Regular cardiac myocyte (primary cell): ENCODE measurements at places on chromosomes 16 and 17. TPM values are rescaled to one million over a fixed set of nuclear protein-coding genes. Genes with fewer than 3 reads are reported as not detected.

KCNH4 gene
- under 0.01 TPM in 1 of 2 replicates, not detected in the other for total RNA-seq

NOG gene
- 0.77 and 16.1 TPM in 2 replicates for total RNA-seq

PSMC5 gene
- total RNA-seq: 50.5 and 127 TPM in 2 replicates

EVI2A gene
- total RNA-seq: 2.5 and 4.5 TPM in 2 replicates

AANAT gene
- not detected in 2 replicates for total RNA-seq

RCVRN gene
- not detected in 2 replicates for total RNA-seq

KRT12 gene
- total RNA-seq: not detected in 2 replicates

SNAI3 gene
- not detected in 2 replicates for total RNA-seq

FSCN2 gene
- total RNA-seq: 0.19 and 5.1 TPM in 2 replicates

NGFR gene
- total RNA-seq: 0.19 and 0.28 TPM in 2 replicates

NOTUM gene
- total RNA-seq: not detected in 2 replicates

AATK gene
- 0.19 and 0.56 TPM in 2 replicates for total RNA-seq

C16orf54 gene
- total RNA-seq: not detected in 2 replicates

MYH1 gene
- not detected in 2 replicates for total RNA-seq

CPNE7 gene
- 8.2 and 11.3 TPM in 2 replicates for total RNA-seq

CD300H gene
- total RNA-seq: not detected in 2 replicates

SRL gene
- total RNA-seq: 0.38 and 0.56 TPM in 2 replicates

TEN1 gene
- 8.2 and 8.6 TPM in 2 replicates for total RNA-seq

MYL4 gene
- 0.77 and 2.8 TPM in 2 replicates for total RNA-seq

NLE1 gene
- total RNA-seq: 20.3 and 26.6 TPM in 2 replicates

ADAD2 gene
- total RNA-seq: not detected in 2 replicates

CTU2 gene
- 13.0 and 34.1 TPM in 2 replicates for total RNA-seq

NOXO1 gene
- total RNA-seq: under 0.01 TPM in 1 of 2 replicates, not detected in the other

PMP22 gene
- 20.5 and 47.9 TPM in 2 replicates for total RNA-seq

SLC5A2 gene
- total RNA-seq: under 0.01 and 0.19 TPM in 2 replicates

PLD6 gene
- total RNA-seq: 2.3 and 3.9 TPM in 2 replicates

ABCA3 gene
- total RNA-seq: 2.1 and 2.8 TPM in 2 replicates

OR1A1 gene
- total RNA-seq: not detected in 2 replicates

SLC52A1 gene
- 0.28 TPM in 1 of 2 replicates, not detected in the other for total RNA-seq

OTOP3 gene
- total RNA-seq: not detected in 2 replicates

IL34 gene
- total RNA-seq: 0.77 and 13.2 TPM in 2 replicates

SOX9 gene
- 2.8 and 3.8 TPM in 2 replicates for total RNA-seq

PIK3R6 gene
- total RNA-seq: under 0.01 and 0.38 TPM in 2 replicates

SCNN1G gene
- not detected in 2 replicates for total RNA-seq

KRT13 gene
- 0.58 TPM in 1 of 2 replicates, not detected in the other for total RNA-seq

MPP2 gene
- total RNA-seq: 2.9 and 4.5 TPM in 2 replicates

ELMO3 gene
- 0.28 and 0.38 TPM in 2 replicates for total RNA-seq

DNAI2 gene
- not detected in 2 replicates for total RNA-seq

MRM3 gene
- 16.3 and 24.2 TPM in 2 replicates for total RNA-seq

ACSM2A gene
- under 0.01 TPM in 1 of 2 replicates, not detected in the other for total RNA-seq

PLLP gene
- total RNA-seq: under 0.01 TPM in 1 of 2 replicates, not detected in the other

GPRC5C gene
- total RNA-seq: 7.9 and 15.5 TPM in 2 replicates

DPEP3 gene
- not detected in 2 replicates for total RNA-seq

SHISA9 gene
- under 0.01 TPM in 2 replicates for total RNA-seq

CDC6 gene
- total RNA-seq: 3.7 and 48.1 TPM in 2 replicates

GAST gene
- not detected in 2 replicates for total RNA-seq

FKBP10 gene
- total RNA-seq: 229 and 408 TPM in 2 replicates

GUCY2D gene
- not detected in 2 replicates for total RNA-seq

VAT1L gene
- 0.77 and 3.7 TPM in 2 replicates for total RNA-seq

BAHCC1 gene
- total RNA-seq: 3.5 and 4.2 TPM in 2 replicates

C16orf86 gene
- 2.5 and 7.6 TPM in 2 replicates for total RNA-seq

NTN1 gene
- total RNA-seq: under 0.01 and 0.28 TPM in 2 replicates

DNAH17 gene
- total RNA-seq: 0.28 TPM in 1 of 2 replicates, not detected in the other

KRTAP2-3 gene
- under 0.01 and 0.77 TPM in 2 replicates for total RNA-seq

PRM1 gene
- total RNA-seq: not detected in 2 replicates

C17orf78 gene
- total RNA-seq: not detected in 2 replicates
